ENCODE measurements at places on chromosomes 5 and 9. TPM values are rescaled to one million over a fixed set of nuclear protein-coding genes. Genes with fewer than 3 reads are reported as not detected.

The LHX3 gene
- not detected for total RNA-seq

The OGN gene
- not detected for total RNA-seq

The ANKDD1B gene
- total RNA-seq, result not detected

The BAAT gene
- 0.13 TPM for total RNA-seq

The PCDHB15 gene
- total RNA-seq, result 0.48 TPM

The SLC4A9 gene
- not detected for total RNA-seq

The CYSRT1 gene
- under 0.01 TPM for total RNA-seq

The STPG3 gene
- not detected for total RNA-seq

The SIT1 gene
- not detected for total RNA-seq

The PCDHB13 gene
- total RNA-seq, result 1.0 TPM

The FYB1 gene
- under 0.01 TPM for total RNA-seq

The QRFP gene
- total RNA-seq, result not detected

The C5orf34 gene
- total RNA-seq, result 8.2 TPM

The LCN1 gene
- total RNA-seq, result not detected

The OR1K1 gene
- total RNA-seq, result not detected
